ENCODE measurements at places on chromosomes 16 and 17.

DNA sequence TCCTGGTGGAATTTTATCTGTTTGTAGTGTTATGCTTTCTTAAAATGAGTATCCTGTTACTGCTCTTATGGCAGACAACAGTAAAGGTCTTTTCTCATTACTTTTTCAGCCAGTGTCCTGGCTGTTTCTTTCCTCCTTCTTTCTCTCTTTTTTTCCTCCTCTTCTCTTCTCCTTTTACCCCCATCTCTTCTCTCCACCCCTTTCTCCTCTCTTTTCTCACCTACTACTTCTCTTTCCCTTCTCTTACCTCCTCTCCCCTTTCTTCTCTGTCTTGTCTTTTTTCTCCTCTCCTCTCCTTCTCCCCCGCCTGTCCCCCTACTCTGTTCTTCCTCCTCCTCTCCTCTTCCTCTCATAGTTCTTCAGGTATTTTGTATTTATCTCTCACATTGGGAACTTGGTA lies 48.9 kb downstream of the CPD start:
- no peak for DNase-seq

DNA sequence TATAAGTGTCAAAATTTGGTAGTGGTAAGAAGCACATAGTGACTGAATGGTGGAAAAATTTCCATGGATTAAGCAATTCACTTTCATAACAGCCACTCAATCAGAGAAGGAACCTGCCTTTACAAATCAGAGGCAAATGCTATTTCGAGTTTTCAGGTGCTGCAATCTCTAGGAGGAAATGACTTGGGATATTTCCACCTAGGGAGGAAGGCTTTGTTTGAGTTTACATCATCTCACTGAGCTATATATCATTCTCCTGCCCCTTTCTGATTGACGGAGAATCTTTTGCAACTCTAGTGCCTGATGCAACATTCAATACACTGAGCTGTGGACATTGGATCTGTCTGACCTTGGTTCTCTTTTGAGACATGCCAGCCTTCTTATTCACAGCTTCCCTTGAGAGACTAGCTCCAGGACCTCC lies 26.3 kb downstream of the MARCHF10 start:
- no peak for DNase-seq

DNA sequence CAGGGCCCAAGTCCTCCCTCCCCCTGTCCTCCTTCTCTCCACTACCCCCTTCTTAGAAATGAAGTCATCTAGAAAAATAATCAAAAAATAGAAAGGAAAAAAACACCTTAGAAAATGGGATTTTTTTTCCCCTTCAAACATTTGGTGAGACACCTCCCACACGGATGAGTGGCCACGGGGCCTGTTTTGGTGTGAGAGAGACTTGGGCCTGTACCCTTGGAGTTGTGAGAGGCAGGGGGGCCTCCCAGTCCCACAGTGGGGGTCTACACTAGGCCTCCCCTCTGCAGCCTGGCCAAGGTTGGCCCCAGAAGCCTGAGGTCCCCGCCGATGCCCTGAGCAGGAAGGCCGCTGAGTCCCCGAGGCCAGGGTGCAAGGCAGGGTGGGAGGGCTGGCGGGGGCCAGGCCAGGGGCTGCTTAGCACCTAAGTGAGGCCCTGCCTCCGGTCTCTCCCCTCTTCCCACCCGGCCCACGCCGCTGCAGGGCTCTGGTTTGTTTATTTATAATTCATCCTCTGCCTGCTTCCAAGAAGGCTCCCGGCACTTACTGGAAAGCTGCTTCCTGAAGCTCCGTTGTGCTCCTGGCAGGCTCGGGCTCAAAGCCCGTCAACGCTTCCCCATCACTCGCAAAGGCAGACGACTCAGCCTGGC lies 26.4 kb downstream of the NPTX1 start:
- no peak for DNase-seq

- no peak for DNase-seq
Measured at GRCh38 chr17:60678118-60678444, 430 bp downstream of the BCAS3 start.

DNA sequence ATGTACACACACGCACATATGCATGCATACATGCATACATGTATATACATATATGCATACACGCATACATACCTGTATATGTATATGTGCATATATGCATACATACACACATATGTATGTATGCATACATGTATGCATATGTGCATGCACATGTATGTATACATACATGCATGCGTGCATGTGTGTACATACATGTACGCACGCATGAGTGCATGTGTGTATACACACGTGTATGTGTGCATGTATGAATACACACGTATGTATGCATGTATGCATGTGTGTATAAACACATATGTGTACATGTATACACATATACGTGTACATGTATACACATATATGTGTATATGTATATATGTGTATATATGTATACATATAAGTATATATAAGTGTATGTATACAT lies 28.5 kb upstream of the DLX3 start:
- DNase-seq: no peak

DNA sequence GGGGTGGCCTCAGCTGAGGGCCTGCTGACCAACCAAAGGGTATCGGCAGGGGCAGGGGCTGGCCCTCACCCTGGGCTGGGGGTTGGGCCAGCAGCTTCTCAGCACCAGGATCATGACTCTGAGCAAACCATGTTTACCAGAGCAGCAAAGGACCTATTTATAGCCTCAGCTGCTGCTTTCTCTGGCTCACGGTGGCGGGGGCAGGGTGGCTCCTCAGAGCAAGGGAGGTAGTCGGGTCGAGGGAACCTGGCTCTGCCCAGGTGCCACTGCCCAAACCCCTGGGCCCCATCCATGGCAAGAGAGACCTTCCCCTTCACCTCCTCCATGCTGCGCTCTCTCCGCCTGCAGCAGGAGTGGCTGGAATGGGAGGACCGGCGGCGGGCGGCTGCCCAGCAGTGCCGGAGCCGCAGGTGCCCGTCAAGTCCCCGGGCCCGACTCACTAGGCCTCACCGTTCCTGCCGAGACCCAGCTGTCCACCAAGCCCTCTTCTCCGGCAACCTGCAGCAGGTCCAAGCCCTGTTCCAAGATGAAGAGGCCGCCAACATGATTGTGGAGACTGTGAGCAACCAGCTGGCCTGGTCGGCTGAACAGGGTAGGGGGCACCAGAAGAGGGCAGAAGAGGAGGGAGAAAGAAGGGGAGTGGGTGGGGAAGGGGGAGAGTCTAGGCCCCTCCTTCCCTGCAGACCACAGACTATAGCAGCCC lies at the start of gene ASB16:
TSS of gene ASB16 (plus strand) at position 206 of the 703 bp plus-strand sequence. CDS start at position 292, 86 bp downstream.
- no peak for DNase-seq

DNA sequence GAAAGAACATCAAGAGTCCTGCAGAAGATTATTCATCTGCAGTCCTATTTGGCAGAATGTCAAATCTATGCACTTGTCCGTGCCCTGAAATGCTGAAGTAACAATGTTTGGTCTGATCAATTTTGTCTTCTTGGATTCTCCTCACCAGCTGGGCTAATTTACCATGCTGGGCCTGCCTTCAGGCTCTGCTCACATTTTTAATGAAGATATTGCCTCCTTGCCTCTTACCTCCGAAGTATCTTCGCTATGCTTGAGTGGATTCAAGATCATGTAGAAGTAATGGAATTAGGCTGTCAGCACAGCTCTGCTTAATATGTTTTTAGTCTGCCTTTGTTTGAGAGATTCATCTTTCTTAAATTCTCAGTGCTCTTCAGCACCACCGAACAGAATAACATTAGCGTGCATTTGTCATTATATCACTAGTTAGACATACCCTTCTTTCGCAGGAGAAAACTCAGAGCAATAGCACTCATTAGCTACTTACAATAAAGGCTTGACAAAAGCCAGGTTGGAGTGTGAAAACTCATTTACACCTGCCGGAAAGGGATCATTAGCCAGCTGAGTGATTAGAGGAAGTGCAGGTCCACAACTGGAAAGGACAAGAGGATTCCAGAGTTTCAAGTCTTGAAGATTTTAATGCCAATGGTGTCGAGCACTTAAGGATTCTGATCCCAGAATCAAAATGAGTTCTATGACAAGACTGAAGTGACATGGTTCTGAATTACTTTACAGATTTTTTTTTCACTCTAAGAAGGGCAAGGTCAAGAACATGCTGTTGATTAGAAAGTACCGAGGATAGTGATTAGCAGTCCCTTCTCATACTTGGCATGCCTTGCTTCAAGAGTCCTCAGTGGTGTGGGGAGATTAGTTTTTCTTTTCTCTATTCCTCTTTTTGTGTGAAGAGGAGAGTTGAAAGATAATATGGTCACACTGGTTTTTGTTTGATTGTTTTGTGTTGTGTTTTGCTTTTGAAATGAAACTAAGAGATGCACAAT lies 405.6 kb upstream of the TOM1L1 start:
- DNase-seq: no peak

DNA sequence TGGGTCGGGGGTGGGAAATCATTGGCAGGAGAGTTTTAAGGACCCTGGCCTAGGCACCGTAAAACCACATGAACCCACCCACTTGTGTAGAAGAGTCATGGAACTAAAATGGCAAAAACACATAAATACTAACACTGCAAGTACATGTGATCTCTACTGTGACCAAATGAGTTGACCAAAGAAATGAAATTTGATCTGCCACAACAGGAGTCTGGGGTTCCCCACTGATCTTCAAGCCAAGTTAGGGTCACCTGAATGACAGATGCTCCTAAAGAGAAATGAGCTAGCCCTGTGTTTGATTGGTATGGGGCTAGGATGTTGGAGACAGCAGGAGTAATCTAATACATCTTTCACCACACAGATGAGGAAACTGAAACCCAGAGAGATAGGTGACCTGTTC lies 21.5 kb upstream of the SKAP1 start:
- DNase-seq: no peak

DNA sequence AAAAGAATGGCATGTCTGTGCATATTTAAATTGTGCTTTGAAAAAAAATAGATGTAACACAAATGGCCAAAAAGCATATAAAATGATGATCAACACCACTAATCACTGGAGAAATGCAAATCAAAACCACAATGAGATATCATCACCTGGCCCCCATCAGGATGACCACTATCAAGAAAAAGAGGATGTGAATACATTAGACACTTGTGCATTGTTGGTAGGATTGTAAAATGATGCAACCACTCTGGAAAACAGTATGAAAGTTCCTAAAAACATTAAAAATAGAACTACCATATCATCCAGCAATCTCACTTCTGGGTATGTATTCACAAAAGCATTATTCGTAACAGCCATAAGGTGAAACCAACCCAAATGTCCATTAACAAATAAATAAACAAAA lies 91.5 kb downstream of the SPAG9 start:
- DNase-seq: no peak
